ENCODE measurements at places on chromosomes 2 and 18.

GRCh38 chr2:120906914-120907313 is 171.2 kb downstream of the GLI2 start:
- no peak for DNase-seq

DNA sequence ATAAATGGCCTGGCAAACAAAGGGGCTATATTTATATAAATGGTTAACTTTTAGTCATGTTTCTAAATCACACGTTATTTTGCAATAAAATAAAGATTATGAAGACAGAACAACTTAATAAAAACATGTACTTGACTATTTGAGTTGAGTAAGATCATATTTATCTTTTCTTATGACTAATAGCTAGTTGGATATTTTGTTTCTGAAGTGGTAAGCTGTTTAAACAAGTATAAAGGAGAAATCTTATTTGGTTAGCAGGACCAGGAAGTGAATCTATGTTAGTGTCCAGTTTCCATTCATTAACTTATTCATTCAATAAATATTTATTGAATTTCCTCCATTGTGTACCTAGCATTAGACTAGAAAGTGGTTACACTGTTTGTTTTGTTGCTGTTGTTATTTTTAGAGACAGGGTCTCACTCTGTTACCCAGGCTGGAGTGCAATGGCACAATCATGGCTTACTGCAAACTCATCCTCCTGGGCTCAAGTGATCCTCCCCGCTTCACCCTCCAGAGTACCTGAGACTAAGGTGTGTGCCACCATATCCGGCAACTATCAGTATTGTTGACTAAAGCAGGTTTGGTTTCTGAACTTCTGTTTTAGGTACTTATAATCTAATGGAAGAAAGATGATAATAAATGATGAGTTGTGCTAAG is 312.6 kb downstream of the DPP10 start:
- DNase-seq, result no peak

DNA sequence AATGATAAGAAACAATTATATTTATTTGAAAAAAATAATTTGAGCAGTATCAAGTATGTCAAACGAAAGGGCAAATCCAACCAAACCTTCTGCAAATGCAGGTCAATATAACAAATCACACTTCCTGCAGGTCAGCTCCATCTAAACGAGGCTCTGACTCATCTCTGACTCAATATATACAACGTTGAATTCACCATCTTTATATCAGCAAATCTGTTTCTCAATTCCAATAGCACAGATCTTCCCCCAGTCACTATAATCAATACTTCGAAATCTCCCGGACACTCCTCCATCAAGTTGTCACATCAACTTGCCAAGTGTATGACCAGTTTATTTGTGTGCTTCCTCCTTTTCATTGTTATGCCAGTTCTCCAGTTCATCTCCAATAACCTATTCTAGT is 388.9 kb downstream of the ZEB2 start:
- no peak for DNase-seq

DNA sequence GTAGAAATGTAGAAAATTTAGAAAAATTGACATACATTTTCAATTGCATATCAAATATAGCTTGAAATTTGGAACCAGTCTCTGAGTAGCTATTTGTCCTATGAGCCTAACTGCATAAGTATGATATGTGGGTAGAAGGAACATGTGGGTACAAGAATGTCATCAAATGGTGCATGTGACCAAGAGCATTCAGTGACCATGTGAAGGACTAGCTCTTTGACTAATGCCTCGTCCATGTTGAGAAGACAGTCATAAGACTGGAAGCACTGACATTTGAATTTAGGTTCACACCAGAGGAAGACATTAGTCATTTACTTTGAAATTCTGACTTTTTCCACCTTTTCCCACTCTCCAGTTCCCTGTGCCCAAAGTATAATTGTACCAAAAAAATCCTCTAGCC is 12.6 kb downstream of the MRPL44 start:
- no peak for DNase-seq

GRCh38 chr18:68818584-68818983 is 20.7 kb downstream of the CCDC102B start:
- no peak for DNase-seq

DNA sequence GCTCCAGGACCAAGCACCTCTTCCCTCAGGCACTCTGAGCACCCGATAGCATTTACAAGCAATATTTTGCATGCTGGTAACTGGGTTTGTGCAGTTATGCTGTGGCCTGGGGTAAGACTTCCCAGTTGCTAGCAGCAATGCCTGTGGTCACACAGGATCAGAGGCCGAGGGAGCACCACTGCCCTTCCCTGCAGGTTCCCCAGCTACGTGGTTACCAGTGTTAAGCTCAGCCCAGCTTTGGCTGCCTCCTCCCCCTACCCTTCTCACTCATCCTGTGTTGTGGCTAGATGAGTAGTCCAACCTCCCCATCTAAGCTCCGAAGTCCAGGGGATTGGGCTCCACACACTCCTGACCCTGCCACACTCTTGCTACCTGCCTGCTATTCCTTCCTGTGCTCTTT is 141.1 kb downstream of the CELF4 start:
- no peak for DNase-seq

GRCh38 chr2:169345486-169346437 is 16.6 kb downstream of the LRP2 start:
- DNase-seq, result no peak

DNA sequence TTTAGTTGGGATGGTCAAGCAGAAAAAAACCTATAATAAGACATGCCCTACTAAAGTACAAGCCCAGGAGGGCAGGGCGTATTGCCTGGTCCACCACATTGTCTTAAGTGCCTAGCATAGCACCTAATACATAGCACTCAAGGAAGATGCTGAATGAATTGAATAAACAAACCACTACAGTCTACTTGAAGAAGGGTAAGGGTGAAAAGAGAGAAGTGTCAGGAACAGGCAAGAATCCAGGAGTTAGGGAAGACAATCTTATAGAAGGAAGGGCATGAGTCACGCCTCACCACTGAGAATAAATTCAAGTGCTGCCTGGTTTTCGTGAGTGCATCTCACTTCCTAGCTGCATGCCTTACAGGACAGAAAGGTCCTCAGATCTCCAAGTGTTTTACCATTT is 13.9 kb downstream of the SLC19A3 start:
- no peak for DNase-seq

GRCh38 chr2:71688530-71688929 is 235.2 kb downstream of the DYSF start:
- no peak for DNase-seq

GRCh38 chr2:105763076-105763475 is 18.4 kb downstream of the NCK2 start:
- DNase-seq, result no peak

GRCh38 chr2:158178646-158179045 is 77.0 kb downstream of the UPP2 start:
- no peak for DNase-seq

GRCh38 chr2:68853915-68854314 is 17.3 kb downstream of the BMP10 start:
- no peak for DNase-seq

GRCh38 chr18:45621061-45621511 is 5.8 kb downstream of the SLC14A2 start:
- peak; percentile 40 for DNase-seq

GRCh38 chr18:46609048-46609447 is 48.0 kb downstream of the LOXHD1 start:
- DNase-seq, result no peak

- no peak for DNase-seq
Measured at GRCh38 chr2:85503168-85503850, 35.7 kb upstream of the MAT2A start.

GRCh38 chr2:10072656-10073480 is 7.3 kb downstream of the CYS1 start:
- DNase-seq, result peak; percentile 69

GRCh38 chr2:1223791-1224190 is 189.5 kb upstream of the TPO start:
- DNase-seq, result no peak

DNA sequence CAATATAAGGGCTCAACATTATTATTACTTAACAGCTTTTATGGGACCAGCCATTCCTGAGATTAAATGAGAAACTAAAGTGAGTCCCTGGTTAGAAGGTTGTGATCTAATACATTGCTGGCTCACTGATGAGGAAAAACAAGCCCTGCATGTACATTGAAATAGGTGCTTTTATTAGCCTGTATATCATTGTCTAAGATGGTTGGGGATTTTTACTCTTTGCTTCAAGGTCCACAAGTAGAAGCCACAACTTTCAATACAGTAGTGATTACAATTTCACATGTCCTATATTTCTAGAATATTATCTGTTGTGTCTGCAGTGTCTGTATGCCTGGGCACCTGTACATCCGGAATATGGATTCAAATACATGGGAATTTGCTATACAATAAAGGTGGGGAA is 104.1 kb upstream of the FZD5 start:
- no peak for DNase-seq

DNA sequence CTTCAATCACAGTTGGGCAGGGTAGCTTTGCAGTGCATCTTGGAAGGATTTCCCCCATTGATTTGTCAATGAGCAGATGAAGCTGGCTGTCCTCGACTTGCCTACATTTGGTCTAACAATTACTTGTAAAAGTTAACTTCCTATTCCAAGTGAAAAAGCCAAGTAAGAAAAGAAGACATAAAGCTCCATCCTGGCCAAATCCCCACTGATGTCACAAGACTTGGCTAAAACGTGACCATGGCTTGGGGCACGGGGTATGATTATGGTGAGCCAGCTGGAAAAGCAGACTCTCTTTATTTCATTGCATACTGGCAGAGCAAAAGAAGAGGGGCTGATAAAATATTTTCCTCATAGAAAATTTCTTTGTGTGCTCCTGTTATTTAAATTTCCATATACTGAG is 25.4 kb upstream of the PID1 start:
- DNase-seq, result no peak

DNA sequence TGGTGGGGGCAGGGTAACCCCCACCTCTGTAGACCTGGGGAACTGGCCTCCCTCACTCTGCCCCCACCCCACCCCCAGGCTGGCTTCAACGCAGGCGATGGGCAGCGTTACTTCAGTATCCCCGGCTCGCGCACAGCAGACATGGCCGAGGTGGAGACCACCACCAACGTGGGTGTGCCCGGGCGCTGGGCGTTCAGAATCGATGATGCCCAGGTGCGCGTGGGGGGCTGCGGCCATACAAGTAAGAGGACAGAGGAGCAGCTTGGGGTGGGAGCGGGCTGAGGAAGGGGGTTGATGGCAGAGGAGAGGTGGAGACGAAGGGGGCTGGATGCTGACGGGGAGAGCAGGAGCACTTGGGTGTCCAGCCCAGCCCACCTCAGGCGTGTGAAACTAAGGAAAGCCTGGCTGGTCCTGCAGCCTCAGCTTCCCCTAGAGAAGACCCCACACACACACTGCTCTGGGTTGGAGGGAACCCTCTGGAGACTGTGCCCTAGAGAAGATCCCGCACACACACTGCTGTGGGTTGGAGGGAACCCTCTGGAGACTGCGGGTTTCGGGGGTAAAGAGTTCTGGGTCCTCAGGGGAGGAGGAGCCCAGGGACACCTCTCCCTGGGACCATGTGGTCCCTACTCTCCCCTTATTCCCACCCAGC is 36.2 kb downstream of the SNED1 start:
- DNase-seq, result no peak

- DNase-seq, result no peak
Measured at GRCh38 chr2:68762665-68763064, 28.1 kb downstream of the ARHGAP25 start.

- DNase-seq, result no peak
Measured at GRCh38 chr2:176088048-176088936, 4.2 kb upstream of the HOXD13 start.

GRCh38 chr2:55160422-55160821 is 71.7 kb downstream of the CLHC1 start:
- DNase-seq, result no peak

- DNase-seq, result no peak
Measured at GRCh38 chr2:191693778-191694177, 15.8 kb downstream of the NABP1 start.

- DNase-seq, result no peak
Measured at GRCh38 chr2:197205585-197206215, 104.9 kb downstream of the ANKRD44 start.

- DNase-seq, result no peak
Measured at GRCh38 chr2:61536180-61536571, 2.0 kb downstream of the XPO1 start.

GRCh38 chr2:85188852-85189251 is 55.7 kb downstream of the TCF7L1 start:
- DNase-seq, result no peak

GRCh38 chr2:216516730-216517350 is 18.2 kb downstream of the RPL37A start:
- DNase-seq, result no peak

GRCh38 chr2:159004849-159005248 is 36.4 kb downstream of the TANC1 start:
- DNase-seq, result no peak

GRCh38 chr2:161842736-161843433 is 218.7 kb downstream of the SLC4A10 start:
- DNase-seq, result no peak

DNA sequence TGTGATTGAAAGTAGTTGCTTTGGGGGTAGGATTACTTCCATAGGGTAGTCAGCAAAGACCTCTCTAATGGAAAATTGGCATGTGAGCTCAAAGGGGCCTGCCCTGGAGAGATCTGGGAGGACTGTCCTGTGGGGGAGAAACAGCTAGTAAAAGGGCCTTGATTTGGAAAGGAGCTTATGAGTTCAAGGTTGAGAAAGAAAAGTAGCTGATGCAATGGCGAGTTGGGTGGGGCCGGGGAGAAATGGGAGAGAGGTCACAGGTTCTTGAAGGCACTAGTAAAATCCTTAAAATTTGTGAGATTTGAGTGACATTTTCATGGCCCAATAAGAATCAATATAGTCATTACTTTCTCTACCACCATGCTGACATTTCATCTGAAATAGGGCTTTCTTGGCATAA is 82.0 kb upstream of the CCDC195 start:
- no peak for DNase-seq

DNA sequence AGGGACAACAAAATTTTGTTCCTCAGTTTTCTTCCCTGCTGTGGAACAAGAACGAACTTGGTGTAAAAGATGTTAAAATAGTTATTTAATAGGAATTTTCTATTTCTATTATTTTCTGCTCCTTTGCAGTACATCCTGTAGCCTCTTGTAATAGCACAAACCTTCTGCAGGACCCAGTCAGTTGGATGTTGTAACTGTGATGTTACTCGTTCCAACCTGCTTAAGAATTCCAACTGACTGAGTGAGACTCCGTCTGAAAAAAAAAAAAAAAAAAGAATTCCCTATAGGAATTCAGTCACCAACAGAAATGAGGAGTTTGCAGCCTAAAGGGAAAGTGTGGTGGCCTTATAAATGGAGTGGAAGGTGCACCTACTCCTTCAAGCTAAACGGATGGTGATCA is 46.4 kb upstream of the CDH20 start:
- no peak for DNase-seq

DNA sequence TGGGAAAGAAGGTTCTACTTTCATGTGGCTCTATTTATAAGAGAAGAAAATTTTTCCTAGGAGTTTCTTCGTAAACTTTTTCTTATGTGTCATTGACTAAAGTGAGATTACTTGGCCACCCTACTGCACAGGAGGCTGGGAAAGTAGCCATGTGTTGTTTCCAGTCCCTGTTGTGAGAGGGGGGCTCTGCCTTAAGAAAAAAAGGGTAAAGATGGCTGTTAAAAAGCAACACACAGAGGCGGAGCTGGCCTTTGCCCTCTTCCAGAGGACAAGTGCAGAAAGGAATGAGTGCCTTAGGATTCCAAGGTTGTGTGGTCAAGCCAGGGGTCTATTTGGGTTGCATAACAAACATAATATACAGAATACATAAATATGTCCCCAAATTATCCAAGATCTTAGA is 230.0 kb upstream of the CXCR4 start:
- DNase-seq, result no peak

GRCh38 chr2:166246901-166247300 is 119.1 kb upstream of the SCN1A start:
- DNase-seq, result no peak

- DNase-seq, result no peak
Measured at GRCh38 chr2:27091746-27092695, 5.4 kb downstream of the KHK start.

GRCh38 chr2:205766779-205767359 is 84.6 kb downstream of the NRP2 start:
- peak; percentile 22 for DNase-seq

Data from GM18507 (cell line).